Activated CD4-positive, alpha-beta T cell treated with anti-CD3 and anti-CD28 coated beads, Interleukin-2, amount 10 ng/mL, durations not matched to agents 7 days and 5 days (primary cell): ENCODE measurements at places on chromosomes 5 and 9.

GRCh38 chr5:93993161-93993560 lies 251.8 kb upstream of the POU5F2 start:
- H3K4me1 ChIP-seq = peaks cover 2% of the 10 kb centered on the region
- peaks cover 4% of the 10 kb centered on the region for H3K36me3 ChIP-seq
- no peak for DNase-seq
- H3K27me3 ChIP-seq = no peaks in the 10 kb centered on the region
- H3K27ac ChIP-seq = no peak overlapping the region

GRCh38 chr9:101848485-101848919 lies 110.1 kb upstream of the GRIN3A start:
- H3K4me3 ChIP-seq = no peak overlapping the region
- no peaks in the 10 kb centered on the region for H3K27me3 ChIP-seq
- H3K27ac ChIP-seq = no peak overlapping the region
- no peak for DNase-seq
- no peaks in the 10 kb centered on the region for H3K4me1 ChIP-seq

DNA sequence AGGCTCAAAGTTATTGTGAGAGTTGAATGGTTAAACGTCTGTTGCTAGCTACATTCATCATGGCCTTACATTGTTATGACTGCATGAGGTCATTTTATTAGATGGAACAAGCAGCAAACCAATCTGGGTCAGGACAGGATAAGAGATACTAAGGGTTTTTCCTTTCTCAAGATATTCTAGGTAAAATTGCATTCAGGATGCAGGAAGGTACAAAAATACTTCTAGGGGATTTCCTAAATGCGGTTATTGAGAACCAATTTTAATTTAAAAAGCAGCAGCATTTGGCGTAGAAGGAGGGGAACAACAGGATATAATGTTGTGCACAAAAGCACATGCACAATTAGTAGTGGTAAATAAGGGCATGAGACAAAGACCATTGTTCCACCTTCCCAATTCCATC lies 39.2 kb upstream of the LURAP1L start:
- no peaks in the 10 kb centered on the region for H3K36me3 ChIP-seq
- H3K4me1 ChIP-seq = no peaks in the 10 kb centered on the region
- H3K27me3 ChIP-seq = no peaks in the 10 kb centered on the region
- no peak for DNase-seq
- H3K27ac ChIP-seq = no peak overlapping the region

DNA sequence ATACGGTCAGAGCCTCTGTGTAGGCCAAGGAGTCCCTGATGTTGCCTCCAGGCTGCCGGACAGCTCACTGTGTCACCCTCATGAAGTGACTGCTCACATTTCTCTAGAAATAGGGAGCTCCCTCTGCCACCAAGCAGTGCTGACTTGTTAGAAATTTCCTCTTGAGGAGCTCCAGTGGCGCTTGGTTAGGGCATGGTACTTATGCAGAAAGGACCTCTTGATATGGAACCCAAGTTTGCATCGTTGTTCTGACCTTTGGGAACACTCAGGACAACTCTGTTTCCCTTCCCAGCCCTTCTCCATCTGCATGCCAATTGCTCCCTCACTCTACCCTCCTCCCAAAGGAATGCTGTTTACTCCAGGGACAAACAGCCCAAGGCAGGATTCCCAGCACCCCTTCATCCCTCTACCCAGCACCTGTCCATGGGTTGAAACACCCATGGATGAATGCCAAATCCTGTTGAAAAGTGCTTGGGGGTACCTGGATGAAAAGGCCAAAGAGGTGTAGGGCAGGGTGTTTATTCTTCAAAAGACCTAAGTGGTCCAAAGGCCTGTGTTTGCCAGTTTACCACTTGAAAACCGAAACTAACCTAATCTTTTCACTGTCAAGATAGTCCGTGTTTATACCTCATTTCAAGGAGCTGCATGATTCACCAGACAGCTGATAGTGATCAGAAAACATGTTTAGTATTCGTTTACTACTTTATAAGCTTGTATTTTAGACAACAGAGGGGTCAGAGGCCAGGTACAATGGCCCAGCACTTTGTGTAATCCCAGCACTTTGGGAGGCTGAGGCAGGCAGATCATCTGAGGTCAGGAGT lies 51.1 kb downstream of the KLF4 start:
- no peak overlapping the region for H3K4me3 ChIP-seq
- no peaks in the 10 kb centered on the region for H3K27me3 ChIP-seq
- no peak overlapping the region for H3K27ac ChIP-seq
- H3K4me1 ChIP-seq = no peaks in the 10 kb centered on the region
- H3K36me3 ChIP-seq = no peaks in the 10 kb centered on the region
- DNase-seq = no peak

DNA sequence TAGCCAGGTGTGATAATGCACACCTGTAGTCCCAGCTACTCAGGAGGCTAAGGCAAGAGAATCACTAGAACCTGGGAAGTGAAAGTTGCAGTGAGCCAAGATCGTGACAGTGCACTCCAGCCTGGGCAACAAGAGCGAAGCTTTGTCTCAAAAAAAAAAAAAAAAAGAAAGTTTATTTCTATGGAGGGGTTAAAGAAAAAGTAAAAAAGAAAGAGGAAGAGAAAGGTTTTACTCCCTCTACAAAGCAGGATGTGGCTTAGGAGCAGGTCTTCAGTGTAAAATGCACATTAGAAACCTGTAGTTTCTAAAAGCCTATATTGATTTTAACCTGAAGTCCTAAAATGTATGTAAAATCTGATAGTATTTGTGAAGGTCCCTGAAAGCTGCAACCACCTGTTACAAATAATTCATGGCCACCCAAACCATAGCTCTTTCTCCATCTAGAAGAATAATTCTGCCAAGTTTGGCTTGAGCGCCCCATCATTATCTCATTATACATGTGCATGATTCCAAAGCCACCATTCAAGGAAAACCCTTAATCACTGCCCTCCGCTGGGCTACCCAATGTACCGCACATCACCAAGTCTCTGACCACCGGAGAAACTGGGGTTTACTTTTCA lies 3.4 kb downstream of the FNBP1 start:
- H3K4me3 ChIP-seq = peak overlapping the region; percentile 98
- peaks cover 61% of the 10 kb centered on the region for H3K4me1 ChIP-seq
- H3K36me3 ChIP-seq = peaks cover 42% of the 10 kb centered on the region

- H3K27me3 ChIP-seq = no peaks in the 10 kb centered on the region
- H3K27ac ChIP-seq = no peak overlapping the region
- no peaks in the 10 kb centered on the region for H3K4me1 ChIP-seq
- H3K36me3 ChIP-seq = no peaks in the 10 kb centered on the region
- H3K4me3 ChIP-seq = no peak overlapping the region
These were observed 39.1 kb upstream of the GRHPR start for GRCh38 chr9:37383393-37383792.

DNA sequence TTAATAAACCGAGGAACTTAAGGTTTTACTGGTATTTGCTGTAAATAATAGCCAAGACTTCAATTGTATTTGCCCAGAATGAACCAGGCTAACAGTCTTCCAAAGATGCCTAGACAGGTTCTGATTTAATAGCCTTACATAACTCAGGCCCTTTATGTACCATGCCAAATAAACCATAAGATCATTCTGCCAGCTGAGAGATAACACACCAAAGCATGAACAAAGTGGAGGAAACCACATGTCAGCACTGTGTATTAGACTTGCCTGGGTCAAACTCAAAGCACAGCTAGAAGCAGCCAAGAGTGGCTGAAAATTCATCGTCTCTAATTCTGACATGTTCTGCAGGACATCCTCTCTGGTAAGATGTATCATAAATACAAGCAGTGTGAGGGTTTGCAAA lies 319.3 kb upstream of the ZNF608 start:
- no peaks in the 10 kb centered on the region for H3K36me3 ChIP-seq
- H3K27me3 ChIP-seq = no peaks in the 10 kb centered on the region
- H3K4me3 ChIP-seq = no peak overlapping the region
- no peak for DNase-seq

- no peaks in the 10 kb centered on the region for H3K27me3 ChIP-seq
- no peaks in the 10 kb centered on the region for H3K4me1 ChIP-seq
- H3K4me3 ChIP-seq = no peak overlapping the region
These were observed 221.6 kb downstream of the MAT2B start for GRCh38 chr5:163727028-163727427.

GRCh38 chr5:175749591-175749990 lies 91.7 kb downstream of the HRH2 start:
- DNase-seq = no peak
- H3K27ac ChIP-seq = no peak overlapping the region
- H3K36me3 ChIP-seq = no peaks in the 10 kb centered on the region
- peaks cover 33% of the 10 kb centered on the region for H3K27me3 ChIP-seq

DNA sequence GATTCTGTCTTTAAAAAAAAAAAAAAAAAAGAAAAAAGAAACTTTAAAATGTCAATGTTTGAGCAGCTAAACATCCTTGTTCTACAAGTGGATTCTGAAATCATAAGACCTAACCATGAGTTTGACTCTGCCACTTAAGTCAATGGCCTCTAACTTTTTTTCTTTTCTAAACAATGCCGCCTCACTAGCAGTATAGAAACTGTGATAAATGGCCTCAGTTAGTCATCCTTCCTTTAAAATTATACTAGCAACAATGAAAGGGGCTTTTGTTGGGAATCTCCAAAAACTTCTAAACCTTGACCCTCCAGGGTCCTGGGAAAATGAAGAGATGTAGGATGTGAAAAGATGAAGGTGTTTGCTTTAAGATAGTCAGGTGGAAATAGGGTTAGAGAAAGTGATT lies 71.1 kb downstream of the FBXL7 start:
- DNase-seq = no peak
- H3K36me3 ChIP-seq = no peaks in the 10 kb centered on the region
